ENCODE measurements at places on chromosomes 12 and 14.

DNA sequence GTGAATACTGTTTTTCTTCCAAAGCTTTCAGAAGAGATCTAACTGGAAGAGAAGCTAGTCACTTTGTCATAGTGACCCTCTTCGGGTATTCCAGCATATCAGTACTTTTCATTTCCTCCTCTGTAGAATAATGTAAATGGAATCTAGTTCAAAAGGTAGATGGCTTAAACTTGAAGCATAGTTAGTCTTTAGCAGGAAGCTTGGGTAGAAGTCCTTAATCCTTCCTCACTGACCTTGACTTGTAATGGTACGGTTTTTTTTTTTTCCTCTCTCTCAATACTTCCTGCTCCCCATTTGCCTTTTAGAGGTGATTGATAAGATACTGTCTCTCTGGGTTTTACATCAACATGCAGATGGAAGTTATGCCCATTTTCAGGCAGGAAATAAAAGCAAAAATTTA, 1.7 kb downstream of the FBXO34 start:
- no peak for DNase-seq

GRCh38 chr12:64232196-64232595, 10.1 kb upstream of the KICS2 start:
- no peak for DNase-seq

- no peak for DNase-seq
These were observed 103.9 kb downstream of the PDE3A start for GRCh38 chr12:20472102-20472782.

- no peak for DNase-seq
These were observed 45.6 kb downstream of the PITPNM2 start for GRCh38 chr12:123105211-123105826.

- DNase-seq = no peak
These were observed 10.3 kb downstream of the CLMN start for GRCh38 chr14:95309261-95310051.

- no peak for DNase-seq
These were observed 57.0 kb downstream of the SMUG1 start for GRCh38 chr12:54131641-54132280.

All from T-helper 22 cell (primary cell).